ENCODE measurements at places on chromosomes 11 and 22.

DNA sequence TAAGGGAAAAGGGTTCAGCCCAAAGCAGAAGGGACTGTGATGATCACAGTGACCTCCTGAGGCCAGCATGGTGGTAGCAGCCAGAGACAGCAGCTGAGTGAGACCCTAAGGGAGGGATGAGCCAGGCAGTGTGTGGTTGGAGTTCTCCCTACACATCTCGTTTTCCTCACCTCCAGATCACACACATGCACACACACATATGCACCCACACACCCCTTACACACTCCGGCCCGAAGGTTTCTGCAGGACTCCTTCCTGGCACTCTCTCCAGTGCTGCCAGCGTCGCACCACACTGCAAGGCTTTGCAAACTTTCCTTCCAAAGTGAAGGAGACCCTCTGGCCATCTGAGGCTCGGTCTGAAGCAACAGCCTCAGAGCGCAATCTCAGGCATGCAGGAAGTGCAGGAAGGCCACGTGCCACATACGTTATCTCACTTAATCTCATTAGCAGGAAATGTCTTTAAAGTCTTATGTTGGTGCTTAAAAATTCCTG lies 26.9 kb upstream of the TP53I11 start:
- DNase-seq, result peak; percentile 28

GRCh38 chr11:128734832-128735224 lies 41.0 kb downstream of the FLI1 start:
- no peak for DNase-seq

DNA sequence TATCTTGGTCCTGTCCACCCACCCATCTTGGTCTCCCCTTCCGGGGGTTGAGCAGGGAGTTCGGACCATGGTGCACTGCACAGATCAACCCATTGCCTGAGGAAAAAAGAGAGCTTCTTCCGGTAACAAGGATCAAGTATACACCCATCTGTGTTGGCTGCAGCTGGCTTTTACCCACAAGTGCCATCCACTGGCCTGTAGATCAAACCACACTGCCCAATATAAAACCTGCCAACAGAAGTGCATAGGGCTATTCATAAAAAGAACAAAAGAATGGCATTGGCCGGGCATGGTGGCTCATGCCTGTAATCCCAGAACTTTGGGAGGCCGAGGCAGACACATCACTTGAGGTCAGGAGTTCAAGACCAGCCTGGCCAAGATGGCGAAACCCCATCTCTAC lies 94.5 kb downstream of the ZC3H12C start:
- DNase-seq, result no peak

- no peak for DNase-seq
These were observed 128.0 kb downstream of the RBFOX2 start for GRCh38 chr22:35900483-35901168.

- no peak for DNase-seq
These were observed 57.2 kb downstream of the CCDC83 start for GRCh38 chr11:85912414-85912813.

- DNase-seq, result no peak
These were observed 1231.4 kb downstream of the BRD1 start for GRCh38 chr22:48596111-48596850.

DNA sequence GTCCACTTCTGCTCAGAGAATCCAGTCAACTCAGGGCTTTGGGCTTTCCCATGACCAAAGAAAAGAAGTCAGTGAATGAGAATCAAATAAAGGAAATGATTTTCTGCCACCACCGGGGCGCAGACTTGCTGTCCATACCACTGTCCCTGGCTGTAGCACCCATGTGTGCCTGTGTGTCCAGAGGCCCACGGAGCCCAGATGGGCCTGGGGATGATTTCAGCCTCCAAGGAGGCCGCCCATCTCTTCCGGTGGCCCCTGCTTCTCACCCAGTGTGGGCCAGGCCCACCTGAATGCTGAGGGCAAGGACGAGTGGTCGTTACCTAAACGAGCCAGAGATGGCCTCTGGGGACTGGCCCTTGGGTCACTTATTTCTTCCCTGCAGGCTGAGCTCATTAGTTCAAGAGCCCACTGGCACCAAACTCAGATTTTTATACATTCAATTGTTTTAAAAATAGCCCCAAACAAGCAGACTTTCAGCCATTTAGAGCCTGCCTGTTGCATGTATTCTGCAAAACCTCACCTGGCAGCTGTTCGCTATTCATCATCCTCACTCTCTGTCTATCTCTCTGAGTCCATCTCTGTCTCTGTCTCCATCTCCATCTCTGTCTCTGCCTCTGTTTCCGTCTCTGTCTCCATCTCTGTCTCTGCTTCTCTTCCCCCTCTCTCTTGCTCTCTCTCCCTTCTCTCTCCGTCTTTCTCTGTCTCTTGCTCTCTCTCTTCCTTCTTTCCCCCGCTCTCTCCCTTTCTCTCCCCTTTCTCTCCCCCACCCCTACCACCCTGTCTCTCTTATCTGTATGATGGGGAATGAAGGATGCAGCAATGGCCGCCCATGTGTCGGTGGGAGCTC lies 24.2 kb downstream of the KRTAP5-5 start:
- no peak for DNase-seq

DNA sequence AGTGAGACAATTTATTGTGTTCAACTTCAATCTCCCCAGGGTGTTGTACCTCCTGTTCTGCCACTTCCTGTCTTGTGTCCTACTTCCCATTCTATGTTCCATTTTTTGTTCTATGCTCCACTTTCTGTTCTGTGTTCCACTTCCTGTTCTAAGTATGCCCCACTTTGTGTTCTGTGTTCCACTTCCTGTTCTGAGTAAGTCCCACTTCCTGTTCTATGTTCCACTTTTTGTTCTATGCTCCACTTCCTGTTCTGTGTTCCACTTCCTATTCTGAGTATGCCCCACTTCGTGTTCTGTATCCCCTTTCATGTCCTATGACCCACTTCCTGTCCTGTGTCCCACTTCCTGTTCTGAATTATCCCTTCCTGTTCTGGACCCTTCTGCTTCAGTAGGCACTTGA lies 732.7 kb downstream of the TBC1D22A start:
- DNase-seq, result peak; percentile 12

- no peak for DNase-seq
These were observed 14.2 kb downstream of the C11orf71 start for GRCh38 chr11:114386131-114386530.

DNA sequence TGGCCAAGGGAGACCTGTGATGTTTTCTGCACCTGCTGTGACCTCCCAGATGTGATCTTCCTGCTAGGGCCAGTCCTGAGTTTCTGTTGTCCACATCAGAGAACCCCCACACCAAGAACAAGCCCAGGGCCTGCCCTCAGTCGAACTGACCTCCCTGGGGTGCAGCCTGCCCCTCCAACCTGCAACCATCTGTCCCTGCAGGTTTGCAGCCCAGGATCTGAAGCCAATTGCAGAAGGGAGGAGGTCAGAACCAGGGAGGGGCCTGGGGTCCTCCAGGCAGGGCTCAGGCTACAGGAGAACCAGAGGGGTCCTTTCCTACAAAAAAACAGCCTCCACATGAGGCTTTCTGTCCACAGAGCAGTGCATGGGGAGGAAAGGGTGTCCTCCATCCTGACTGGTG lies 807 bp downstream of the TRIM3 start:
- DNase-seq, result no peak

- no peak for DNase-seq
These were observed 9.9 kb downstream of the TESMIN start for GRCh38 chr11:68741463-68741862.

DNA sequence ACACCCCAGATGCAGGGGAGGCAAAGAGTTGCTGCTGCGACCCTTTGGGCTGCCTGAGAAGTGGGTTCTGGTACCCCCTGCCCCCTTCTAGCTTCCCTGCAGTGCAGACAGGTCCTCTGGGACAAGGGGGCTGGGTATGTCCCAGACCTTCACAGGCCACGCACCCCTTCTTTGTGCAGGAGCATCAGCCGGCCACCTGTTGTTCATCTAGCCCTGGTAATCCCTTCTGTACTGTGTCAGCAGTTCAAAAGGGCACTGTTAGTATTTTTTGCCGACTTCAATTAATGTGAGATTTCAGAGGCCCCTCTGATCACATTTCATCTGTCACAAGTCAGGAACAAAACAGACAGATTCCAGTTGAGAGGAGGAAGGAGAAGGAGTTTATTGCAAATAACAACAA lies 49.9 kb downstream of the ALX4 start:
- no peak for DNase-seq

- no peak for DNase-seq
These were observed 1297.8 kb downstream of the TBC1D22A start for GRCh38 chr22:48060266-48060665.

DNA sequence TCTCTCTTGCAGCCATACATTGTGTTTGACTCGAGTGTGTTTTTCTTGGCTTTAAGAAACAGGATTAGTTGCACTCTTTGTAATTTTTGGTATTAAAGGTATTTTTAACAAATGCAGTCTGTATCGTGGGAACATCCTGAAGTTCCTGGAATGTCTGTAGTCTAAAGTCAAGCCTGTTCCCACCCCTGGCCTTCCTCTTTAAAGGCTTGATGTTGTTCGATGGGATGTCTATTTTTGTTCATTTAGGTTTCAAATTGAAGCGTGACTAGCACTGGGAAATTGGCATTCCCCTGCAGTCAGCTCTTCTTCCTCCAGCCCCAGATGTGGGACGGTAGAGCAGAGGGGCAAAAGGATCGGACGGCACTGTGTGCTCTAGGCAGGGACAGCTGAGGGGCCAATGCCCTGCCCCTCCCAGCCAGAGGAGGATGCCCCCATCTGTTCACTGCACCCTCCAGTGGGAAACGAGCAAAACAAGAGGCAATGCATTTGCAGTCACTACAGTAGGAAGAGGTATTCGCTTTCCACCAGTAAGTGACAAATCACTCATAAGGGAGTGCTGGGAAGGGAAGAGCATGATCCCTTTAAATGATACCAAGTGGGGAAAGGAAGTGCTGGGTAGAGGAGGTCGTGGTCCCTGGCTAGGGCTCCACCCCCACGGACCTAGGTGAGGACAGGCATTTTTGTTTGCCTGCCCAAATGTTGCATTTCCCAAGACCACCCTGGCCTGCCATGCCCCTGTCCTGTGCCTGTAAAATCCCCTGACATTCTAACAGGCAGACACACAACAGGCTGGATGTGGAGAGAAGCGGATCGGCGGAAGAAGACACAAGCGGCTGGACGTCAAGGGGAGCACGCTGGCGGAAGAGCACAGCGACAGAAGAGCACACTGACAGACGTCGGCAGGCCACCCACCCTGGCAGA lies 47.4 kb upstream of the SEPTIN5 start:
- no peak for DNase-seq

DNA sequence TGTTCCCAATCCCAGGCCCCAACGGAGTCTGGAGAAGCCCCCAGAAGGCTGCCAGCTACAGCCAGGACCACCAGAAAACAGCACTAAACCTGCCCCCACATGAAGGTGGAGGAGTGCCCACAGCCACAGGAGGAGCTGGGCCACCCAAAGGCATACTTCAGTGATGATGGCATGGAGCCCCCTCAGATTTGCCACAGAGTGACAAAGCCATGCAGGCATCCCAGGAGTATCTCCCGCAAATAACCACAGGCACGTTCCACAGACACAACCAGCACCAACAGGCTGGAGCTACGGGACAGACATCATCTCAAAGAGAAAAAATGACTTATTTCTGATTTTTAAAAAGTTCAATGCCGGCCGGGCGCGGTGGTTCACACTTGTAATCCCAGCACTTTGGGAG lies 10.6 kb downstream of the CARS1 start:
- no peak for DNase-seq

DNA sequence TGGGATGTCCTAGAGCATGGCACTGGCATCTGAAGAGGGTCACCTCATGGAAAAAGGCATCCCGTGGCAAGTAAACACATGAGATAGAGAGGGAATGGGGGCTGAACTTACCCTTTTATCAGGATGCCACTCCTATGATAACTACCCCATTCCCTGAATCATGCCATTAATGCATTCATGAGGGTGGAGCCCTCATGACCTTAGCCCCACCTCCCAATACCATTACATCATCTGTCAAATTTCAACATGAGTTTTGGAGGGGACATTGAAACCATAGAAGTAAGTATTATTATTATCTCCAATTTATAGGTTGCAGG lies 65.2 kb downstream of the MTNR1B start:
- no peak for DNase-seq

- no peak for DNase-seq
These were observed 854.0 kb downstream of the BRD1 start for GRCh38 chr22:48973694-48974041.

GRCh38 chr11:32310214-32310601 lies 125.1 kb downstream of the WT1 start:
- DNase-seq, result no peak

- no peak for DNase-seq
These were observed 8.8 kb downstream of the SCGB2A1 start for GRCh38 chr11:62217191-62217748.

DNA sequence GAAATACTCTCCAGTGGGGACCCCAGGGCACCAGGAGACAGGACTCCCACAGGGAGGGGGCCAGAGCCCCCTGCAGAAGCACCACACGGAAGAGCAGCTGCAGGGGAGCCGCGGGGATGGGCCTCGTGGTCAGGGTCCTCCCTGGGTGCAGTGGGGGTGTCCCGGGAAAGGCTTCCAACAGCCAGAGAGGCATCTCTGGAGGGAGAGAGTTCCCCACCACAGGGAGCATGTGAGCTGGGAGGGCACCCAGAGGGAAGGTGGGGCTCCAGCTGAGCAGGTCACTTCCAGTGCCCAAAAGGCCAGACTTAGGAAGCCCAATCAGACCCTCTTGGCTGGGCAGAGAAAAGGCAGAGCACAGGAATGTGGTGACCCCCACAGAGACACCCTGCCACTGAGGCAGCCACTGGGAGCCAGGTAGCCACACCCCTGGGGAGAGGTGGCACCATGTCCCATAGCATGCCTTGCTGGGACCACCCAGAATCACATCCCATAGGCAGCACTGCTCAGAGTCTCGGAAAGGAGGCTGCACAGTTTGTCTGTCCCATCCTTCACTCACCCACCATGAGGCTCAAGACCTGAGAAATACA lies 49.9 kb upstream of the LMO1 start:
- DNase-seq, result no peak

GRCh38 chr11:15185021-15185420 lies 70.3 kb downstream of the INSC start:
- no peak for DNase-seq

DNA sequence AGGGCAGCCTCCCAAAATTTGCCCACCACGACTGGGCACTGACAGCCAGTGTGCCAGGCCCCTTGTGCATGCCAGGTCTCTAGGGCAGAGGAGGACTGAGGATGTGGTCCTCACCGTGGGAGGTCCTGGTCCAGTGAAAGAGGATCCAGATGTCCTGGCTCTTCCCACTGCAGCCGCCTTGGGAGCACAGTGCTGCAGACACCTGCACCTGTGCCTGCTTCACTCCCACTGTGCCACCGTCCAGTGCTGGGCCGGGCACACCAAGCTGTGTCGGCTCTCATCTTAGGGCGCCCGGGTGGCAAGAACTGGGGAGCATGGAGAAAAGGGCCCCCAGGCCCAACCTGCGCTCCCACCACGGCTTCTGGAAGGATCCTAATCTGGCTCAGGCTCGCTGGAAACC lies 1147.1 kb downstream of the BRD1 start:
- DNase-seq, result no peak

DNA sequence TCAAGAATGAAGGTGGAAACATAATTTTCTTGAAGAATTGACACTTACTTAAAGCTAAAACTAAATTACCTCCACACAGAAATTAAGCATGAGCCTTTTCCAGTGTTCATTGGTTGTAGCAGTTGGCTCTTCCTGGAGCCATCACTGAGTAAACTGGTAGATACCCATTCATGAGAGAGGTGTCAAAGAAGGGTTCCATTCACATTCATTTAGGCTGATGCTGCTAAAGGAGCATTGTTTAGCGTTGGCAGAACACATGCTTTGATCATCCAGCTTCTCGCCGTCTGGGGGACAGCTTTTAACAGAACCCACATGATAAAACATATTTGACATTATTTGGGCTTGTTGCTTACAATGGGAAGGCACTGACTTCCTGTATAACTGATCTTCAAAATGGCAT lies 71.6 kb downstream of the TNRC6B start:
- no peak for DNase-seq
